ENCODE measurements at places on chromosomes 2 and 18.

DNA sequence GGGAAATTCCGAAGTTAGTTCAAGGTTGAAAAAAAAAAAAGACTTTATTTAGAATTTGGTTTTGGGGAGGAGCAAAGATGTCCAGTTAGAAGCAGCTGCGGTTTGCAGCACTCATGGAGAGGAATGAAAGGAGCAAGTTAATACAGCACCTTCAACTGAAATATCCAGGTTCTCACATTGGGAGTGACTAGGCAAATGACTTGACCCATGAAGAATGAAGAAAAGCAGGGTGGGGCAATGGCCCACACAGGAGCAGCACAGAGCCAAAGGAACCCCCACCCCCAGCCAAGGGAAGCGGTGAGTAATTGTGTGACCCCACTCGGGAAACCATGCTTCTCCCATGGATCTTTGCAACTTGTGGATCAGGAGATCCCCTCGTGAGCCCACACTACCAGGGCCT lies 32.8 kb downstream of the ZNF892 start:
- no peak for DNase-seq

- DNase-seq: no peak
Measured at GRCh38 chr2:207724113-207724512, 12.7 kb downstream of the CCNYL1 start.

DNA sequence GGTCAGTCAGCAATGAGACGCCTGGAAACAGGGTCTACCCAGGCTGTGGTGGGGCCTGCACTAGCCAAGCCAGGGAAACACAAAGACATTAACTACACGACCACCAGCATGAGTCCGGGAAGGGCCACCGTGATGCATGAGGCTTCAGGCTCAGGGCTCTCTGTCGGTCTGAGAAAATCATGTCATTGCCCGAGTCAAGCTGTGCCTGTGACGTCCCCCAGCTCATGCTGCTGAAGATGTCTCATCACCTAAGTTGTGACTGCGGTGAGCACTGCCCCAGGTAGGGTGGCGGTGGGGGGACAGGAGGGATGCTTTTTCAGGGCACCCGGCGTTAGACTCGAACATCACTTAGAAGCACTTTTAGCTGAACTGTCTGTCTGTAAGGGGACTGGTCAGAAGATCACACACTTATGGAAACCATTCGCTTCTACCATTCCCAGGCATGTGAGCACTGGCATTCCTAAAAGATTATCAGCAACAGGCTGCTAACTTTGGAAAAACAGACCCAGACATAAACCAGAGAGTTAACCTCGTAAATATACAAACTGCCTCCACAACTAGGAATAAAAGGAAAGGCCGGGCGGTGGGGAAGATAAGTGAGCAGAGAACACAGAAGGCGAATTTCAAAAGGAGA lies 234.5 kb downstream of the HDAC4 start:
- no peak for DNase-seq

DNA sequence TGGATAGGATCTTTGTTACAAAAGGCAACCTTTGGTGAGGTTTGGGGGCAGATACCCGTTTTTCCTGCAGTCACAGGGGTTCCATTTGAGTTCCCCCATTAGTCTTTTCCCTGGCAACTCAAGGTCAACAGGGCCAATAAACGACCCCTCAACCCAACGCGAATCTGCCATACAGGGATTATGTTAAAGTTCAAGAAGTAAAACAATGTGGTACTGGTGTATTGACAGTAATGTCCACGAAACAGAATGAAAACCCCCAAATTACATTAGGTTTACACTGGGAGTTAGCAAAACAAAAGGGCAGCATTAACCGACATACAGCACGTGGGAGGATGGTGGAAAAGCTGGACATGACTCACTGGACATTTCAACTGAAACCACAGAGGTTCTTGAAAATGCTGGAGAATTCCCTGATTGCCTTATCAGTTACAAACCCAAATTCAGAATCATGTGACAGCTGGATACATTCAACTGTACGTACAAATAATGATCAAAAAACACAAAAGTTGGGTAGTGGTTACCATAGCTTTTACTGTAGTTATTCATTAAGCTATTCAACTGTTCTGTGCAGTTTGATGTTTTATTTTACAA lies 4.9 kb upstream of the IMP4 start:
- no peak for DNase-seq
